ENCODE measurements at places on chromosomes 16 and 17.
A peak's percentile ranks its signal among the peaks of the same experiment; 100 is the strongest.

DNA sequence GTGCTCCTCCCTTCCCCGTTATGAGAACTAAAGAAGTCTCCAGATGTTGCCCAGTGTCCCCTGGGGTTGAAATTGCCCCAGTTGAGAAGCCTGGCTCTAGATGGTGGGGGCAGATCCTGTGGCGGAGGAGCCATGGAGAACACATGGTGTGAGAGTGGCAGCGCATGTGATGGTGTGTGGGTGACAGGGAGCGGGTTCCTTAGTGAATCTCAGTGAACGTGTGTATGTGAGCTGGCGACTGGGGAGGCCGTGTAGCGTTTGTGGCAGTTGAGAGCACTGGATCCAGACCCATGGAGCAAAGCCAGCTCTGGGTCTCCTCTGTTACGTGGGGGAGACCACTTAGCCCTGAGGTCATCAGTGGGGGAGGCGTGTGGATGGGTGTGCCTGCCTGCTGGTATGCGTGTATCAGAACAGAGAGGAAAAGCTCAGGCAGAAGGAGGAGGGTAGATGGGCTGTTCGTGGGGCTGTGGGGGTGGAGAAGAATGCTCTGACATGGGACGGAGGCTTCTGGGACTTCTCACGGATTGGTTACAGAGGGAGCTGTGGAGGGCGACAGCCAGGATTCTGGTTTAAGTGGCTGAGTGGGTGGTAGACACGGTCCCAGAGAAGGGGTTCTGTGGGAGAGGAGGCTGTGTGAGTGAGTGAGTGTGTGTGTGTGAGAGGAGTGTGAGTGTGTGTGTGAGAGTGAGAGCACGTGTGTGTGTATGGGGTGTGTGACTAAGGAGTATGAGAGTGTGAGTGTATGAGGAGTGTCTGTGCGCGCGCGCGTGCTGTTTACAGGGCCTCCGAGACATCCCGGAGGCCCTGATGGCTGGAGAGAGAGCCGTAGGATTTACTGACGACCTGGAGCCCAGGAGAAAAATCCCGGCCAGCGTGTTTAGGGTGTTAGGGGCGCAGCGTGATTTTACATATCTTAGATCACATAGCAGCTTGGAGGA is 193.8 kb downstream of the SNX29 start:
- no peak for DNase-seq

DNA sequence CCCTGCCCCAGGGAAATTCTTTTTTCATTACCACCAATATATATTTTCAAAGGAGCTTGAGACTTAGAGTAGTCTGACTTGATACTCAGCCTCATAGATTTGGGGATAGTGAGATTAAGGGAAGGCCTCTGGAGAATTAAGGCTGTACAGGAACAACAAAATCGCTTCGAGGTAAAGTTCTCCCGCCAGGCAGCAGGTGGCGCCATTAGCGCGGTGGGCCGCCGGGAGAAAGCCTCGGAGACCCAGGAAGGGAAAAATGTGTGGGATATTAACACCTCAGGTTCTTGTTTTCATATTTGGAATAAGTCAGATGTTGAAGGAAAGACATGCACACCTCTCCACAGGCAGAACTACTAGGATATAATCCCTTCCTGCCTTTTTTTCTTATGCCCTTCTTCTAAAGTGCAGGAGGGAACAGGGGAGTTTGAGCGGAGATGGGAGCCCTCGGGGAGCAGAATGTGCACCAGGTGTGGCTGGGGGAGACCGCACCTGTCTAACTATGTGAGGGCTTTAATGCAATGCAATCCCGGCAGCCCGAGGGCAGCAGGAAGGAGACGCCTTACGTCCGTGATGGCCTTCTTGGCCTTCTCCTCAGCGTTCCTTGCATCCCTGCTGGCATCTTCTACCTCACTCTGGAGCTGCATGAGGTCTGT is 25.9 kb downstream of the MYH3 start:
- peak; percentile 50 for DNase-seq

- no peak for DNase-seq
Measured at GRCh38 chr17:11953924-11954323, 43.4 kb downstream of the ZNF18 start.

DNA sequence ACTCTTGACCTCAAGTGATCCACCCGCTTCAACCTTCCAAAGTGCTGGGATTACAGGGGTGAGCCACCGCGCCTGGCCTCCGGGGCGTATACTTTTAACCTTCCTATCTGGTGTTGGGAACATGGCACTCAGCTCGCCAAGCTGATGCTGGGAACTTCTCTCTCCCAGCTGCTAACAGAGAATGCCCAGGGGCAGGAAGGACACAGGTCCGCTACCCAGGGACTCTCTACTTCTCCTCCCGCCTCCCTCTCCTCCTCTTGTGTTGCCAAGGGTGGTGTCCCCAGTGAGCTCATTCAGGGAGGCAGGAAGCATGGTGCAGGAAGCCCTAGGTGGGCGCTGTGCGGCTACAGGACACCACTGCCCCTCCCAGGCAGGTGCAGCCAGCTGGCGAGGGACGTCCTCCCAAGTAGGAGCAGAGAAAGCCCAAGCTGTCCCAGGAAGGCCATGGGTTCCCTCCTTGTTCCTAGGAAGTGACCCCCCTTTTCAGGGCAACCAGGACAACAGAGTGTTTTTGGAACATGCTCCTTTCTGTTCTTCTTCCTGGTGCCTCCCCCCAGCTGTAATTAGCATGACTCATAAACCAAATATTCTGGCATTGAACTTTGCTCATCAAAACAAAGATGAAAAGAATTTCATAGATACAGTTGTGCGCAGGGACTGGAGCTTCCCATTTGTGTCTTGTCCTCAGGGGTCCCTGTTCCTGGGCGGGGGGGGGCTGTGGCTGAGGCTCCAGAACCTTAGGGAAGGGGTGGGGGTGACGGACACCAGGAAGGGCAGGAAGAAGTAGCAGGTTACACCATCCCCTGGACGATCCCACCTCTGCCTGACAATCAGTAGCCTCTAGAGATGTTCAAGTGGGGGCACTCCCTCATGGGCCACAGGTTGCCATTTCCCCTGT is 2.7 kb downstream of the C1QTNF1 start:
- DNase-seq = no peak

DNA sequence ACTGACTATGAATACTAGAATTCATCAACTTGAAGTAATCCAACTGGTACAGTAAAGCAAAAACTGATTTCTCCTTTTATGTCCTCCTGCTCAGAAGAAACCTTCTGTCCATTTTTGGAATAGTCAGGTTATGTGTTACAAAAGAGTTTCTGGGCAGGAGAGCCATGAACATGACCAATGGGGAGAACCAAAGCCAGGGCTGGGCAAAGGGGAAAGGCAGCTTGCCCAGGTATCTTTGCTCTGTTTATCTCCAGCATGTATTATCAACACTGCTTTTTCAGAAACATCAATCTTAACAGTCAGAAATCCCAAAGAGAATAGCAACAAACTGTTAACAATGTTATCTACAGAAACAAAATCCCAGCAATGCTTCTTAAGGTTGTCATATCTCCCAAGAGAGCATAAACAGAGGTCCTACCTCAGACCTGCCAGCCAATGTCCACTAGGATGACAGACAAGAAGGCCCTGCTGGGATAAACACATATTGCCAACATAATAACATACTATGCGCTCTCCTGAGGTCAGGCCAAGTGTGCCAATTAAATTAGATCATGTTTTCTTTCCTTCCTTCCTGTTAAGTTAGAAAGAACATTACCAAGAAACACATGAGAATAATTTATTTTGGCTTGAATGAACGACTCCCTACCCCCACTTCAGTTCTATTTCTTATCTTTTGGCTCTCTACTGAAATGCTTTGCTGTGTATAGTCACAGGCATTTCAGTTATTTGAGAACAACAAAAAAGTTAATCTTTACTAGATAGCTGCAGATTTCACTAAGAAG is 28.0 kb downstream of the BLMH start:
- no peak for DNase-seq

- peak; percentile 75 for DNase-seq
Measured at GRCh38 chr16:66740010-66740409, 11.4 kb downstream of the DYNC1LI2 start.

GRCh38 chr17:62681061-62681938 is 53.8 kb downstream of the MRC2 start:
- DNase-seq = no peak

GRCh38 chr16:27779641-27780164 is 229.8 kb downstream of the KATNIP start:
- peak; percentile 89 for DNase-seq

DNA sequence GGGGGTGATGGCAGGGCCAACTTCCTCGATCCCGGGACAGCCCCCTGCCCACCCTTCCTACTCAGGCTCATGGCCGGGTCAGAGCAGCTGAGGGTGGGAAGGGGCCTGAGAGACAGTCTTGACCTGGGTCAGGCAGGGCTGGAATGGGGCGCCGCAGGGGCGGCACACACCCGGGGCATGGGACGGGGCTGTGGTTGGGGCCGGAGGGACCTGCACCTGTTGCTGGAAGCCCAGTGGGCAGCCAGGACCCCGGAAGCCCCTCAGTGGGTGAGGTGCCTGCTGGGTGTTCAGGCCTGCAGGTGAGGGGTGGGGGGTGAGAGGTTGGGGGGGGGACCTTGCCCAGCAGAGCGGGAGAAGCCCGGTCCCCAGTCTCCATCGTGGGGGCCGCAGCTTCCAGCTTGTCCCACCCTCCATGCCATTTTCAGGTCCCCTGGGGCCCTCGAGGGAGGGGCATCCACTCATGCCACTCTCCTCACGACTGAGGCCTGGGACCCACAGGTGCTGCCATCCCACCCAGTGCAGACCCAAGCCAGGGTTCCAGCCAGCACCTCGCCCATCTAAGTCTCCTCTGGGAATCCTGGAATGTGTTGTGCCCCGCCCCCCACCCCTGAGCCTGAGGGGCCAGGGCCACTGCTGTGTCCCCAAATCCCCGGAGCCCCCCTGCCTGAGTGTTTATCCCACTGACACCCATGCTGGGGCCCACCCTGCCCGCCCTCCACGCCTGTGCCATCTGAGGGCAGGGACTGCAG is 43.4 kb upstream of the ACSF3 start:
- DNase-seq = no peak

DNA sequence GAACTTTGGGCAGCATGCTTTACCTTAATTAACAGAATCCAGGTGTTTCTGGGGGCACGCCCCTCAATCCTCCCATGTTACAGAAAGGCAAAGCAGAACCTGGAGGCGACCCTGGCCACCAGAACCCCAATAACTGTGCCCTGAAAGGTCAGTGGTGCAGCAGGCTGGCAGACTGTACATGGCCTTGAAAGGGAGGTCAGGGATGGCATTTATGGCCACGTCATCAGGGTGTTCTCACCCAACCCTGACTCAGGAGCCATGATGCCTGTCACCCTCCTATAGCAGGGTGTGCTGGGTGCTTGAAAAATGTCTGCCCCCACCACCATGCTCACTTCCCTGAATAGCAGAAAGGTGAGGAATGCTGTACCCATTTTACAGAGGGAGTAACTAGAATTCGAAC is 177.7 kb downstream of the TMEM132E start:
- no peak for DNase-seq

- DNase-seq = no peak
Measured at GRCh38 chr17:48551214-48551555, 6.3 kb upstream of the HOXB2 start.

DNA sequence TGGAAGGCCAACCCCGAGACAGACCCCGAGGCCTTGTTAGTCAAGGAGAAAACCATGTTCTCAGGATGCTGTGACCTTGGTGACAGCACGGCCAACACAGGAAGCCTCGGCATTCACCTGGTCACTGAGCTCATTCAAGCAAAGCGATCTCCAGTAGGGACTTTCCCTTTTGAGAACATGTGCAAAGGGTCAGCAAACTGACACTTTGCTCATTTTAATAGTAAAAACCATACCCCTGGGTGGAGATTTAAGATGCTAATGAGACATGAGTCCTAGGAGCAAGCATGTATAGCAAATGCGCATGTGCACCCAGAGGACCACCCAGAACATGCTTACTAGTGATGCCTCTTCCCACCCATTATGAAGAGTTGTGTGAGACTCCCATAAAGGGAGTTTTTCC is 5.7 kb upstream of the SULT1A2 start:
- DNase-seq = no peak

DNA sequence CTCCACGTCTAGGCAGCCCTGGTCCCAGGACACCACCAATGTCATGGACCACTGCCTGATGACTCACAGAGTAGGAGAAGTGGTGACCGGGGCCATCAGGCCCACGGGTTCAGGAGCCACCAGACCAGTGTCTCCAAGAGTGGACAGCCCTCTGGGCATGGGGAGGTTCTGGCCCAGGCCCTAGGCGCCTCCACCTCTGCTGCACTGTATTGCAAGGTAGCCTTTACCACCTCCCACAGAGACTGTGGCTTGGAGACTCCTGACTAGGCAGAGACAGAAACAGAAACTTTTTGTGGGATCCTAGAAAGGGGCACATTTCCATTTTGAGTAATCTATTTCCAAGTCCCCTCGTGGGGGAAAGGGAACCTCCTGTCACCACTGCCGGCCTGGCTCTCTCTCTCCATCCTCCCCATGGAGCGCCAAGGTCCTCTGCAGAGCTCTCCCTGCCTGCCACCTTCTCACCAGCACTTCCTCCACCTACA is 2.9 kb downstream of the CDIP1 start:
- DNase-seq = no peak

GRCh38 chr17:48055531-48056245 is 7.5 kb downstream of the NFE2L1 start:
- peak; percentile 97 for DNase-seq

GRCh38 chr16:30893417-30893743 is 497 bp downstream of the BCL7C start:
- peak; percentile 71 for DNase-seq

DNA sequence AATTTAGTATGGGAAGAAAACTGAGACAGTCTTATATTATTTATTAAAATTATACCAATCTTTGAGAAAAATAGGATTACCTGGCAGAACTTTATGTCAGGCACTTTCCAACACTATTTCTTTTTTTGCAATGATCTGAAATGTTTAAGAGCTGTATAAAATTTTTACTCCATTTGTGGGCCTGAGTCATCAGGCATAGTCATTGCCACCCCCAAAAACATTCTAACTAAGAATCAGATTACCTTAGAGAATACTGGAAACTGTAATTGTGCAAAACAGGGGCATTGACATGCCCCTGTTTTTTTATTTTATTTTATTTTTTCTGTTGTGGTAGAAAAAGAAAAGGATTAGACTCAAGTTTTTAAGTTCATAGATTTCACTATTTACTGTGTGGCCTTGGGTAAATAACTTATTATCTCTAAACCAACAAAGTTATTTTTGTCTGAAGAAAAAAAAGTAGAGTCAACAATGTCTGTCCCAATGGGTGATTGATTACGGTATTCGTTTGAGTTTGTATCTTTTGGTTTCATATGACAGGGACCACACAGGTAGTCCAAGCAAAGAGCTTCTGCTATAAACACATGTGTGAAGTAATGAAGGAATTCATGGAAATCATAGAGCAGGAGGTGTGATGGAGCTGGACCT is 24.6 kb downstream of the VAT1L start:
- DNase-seq = no peak

GRCh38 chr17:56440419-56440818 is 153.1 kb upstream of the NOG start:
- DNase-seq = no peak

GRCh38 chr16:50460538-50461399 is 87.4 kb upstream of the NKD1 start:
- DNase-seq = no peak

- DNase-seq = no peak
Measured at GRCh38 chr17:50612281-50612680, 22.4 kb upstream of the ABCC3 start.
